Glomerular endothelial cell (primary cell): ENCODE measurements at places on chromosomes 6 and 20. TPM values are rescaled to one million over a fixed set of nuclear protein-coding genes. Genes with fewer than 3 reads are reported as not detected.

STAU1 gene
- 76.7 and 79.2 TPM in 2 replicates for total RNA-seq

LY6G6C gene
- not detected in 2 replicates for total RNA-seq

MUC21 gene
- total RNA-seq: not detected in 2 replicates

SLC44A4 gene
- 0.05 and 1.7 TPM in 2 replicates for total RNA-seq

RTEL1 gene
- total RNA-seq: 9.2 and 20.1 TPM in 2 replicates

LTA gene
- total RNA-seq: 0.53 TPM in 1 of 2 replicates, not detected in the other

TBXT gene
- not detected in 2 replicates for total RNA-seq

THBS2 gene
- 2.6 and 11.1 TPM in 2 replicates for total RNA-seq

MCCD1 gene
- not detected in 2 replicates for total RNA-seq

MBOAT1 gene
- total RNA-seq: 1.4 and 2.9 TPM in 2 replicates

LY6G5B gene
- 2.6 and 7.9 TPM in 2 replicates for total RNA-seq

SAMD3 gene
- 0.41 and 1.1 TPM in 2 replicates for total RNA-seq

MTO1 gene
- 17.7 and 18.3 TPM in 2 replicates for total RNA-seq

MC3R gene
- not detected in 2 replicates for total RNA-seq

RGS17 gene
- total RNA-seq: 5.4 and 8.6 TPM in 2 replicates
